ENCODE measurements at places on chromosomes 12 and 14. TPM values are rescaled to one million over a fixed set of nuclear protein-coding genes. Genes with fewer than 3 reads are reported as not detected.

- no peaks in the 10 kb centered on the region for H3K4me1 ChIP-seq
- no peak overlapping the region for H3K27ac ChIP-seq
- DNase-seq, result no peak
Observed at GRCh38 chr12:81162391-81163136, 84.7 kb downstream of the ACSS3 start.

SIX4 gene
- 1.1 TPM for total RNA-seq

PPP1R1A gene
- not detected for total RNA-seq

DNA sequence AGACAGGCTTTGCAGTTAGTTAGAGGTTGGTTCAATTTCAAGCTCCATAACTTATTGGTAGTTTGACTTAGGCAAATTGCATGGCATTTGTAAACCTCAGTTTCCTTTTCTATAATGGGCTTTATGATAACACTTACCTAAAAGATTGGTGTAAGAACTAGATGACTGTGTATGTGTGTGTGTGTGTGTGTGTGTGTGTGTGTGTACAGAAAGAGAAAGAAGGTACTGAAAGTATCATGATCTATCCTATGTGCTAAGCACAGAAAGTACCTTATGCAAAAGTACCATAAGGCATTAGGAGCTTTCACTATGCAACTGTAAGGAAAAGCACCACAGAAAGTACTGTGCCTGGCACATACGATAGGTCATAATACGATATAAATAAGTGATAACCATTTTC lies 304.3 kb upstream of the KITLG start:
- H3K4me3 ChIP-seq, result no peak overlapping the region
- no peak overlapping the region for H3K27ac ChIP-seq
- H3K27me3 ChIP-seq, result no peaks in the 10 kb centered on the region
- no peak for DNase-seq
- no peaks in the 10 kb centered on the region for H3K4me1 ChIP-seq
- no peaks in the 10 kb centered on the region for H3K36me3 ChIP-seq
